NCI-H1417 treated with DMSO at 0.1 percent for 48 hours (cell line): ENCODE measurements at places on chromosomes 16 and 17.

GRCh38 chr17:50051082-50051576 lies 4.8 kb upstream of the ITGA3 start:
- no peak for DNase-seq

- no peak for DNase-seq
Measured at GRCh38 chr17:63682441-63682840, 17.5 kb downstream of the LIMD2 start.

DNA sequence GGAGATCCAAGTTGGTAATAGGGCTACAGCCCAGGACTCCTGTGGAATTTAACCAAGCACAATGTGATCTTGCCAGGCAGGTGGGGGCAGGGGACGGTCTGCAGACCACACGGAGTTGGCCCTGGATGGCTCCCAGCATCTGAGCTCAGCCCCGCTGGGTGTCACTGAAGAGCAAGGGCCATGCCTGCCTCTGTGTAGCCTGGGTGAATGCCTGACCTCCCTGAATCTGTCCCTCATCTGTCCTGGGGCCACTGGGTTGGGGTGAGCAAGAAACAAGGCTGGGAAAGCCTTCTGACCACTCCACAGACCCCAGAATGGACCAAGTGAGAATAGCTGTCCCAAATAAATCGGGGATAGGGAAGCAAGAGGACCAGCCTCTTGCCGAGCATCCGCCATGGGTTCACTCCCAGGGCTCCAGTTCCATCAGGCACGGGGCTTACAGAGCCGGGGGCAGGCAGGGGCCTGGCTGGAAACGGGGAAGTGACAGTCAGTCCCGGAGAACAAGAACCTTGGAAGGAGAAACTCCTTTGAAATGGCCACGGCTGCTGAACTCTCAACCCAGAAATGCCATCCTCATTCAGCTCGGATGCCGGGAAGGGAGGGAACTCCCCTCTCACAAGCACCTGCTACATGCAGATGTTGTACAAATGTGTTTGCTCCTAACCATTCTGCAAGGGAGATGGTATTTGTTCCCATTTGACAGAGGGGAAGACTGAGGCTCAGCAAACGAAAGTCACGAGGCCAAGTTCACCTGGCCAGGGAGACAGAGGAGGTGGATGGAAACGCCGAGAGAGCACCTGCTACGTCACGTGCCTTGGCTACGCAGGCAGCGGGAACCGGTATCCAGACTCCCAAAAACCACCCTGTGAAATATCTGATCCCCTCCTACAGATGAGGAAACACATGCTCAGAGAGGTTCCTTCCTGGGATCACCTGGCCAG lies 50.0 kb downstream of the RMI2 start:
- no peak for DNase-seq

DNA sequence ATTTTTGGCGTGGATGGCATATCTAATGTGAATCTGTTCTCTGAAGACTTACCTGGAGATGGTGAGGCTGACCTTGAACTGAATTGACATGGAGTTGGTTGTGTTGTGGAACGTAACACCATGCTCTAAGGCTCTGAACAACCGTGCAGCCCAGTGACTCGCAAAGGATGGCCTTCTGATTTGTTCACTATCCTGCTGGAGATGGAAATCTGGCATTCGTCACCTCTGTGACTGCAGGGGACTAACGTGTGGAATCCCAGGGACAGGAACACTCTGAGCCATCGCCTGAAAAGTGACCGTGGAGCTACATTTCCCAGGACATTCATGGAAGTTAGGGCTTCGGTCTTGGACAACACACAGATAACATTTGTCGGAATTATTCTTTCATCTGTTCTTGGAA lies 61.1 kb downstream of the BANP start:
- no peak for DNase-seq

DNA sequence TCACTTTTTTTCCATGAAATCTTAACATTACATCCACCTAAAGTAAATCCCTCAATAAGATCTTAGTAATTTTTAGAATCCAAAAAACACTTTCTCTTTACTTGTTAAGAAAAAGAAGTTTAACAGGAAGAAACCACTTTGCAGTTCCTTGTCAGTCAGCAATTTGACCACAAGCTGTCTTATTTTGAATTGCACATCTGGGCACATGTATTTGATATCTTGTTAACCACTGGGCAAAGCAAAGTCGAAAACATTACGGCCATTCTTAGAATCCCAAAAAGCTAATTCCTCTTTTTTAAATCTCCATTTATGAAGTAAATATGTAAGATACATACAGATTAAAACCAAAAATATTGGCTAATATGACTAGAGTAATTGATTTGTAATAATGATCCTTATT lies 1.1 kb downstream of the ABCA10 start:
- no peak for DNase-seq

DNA sequence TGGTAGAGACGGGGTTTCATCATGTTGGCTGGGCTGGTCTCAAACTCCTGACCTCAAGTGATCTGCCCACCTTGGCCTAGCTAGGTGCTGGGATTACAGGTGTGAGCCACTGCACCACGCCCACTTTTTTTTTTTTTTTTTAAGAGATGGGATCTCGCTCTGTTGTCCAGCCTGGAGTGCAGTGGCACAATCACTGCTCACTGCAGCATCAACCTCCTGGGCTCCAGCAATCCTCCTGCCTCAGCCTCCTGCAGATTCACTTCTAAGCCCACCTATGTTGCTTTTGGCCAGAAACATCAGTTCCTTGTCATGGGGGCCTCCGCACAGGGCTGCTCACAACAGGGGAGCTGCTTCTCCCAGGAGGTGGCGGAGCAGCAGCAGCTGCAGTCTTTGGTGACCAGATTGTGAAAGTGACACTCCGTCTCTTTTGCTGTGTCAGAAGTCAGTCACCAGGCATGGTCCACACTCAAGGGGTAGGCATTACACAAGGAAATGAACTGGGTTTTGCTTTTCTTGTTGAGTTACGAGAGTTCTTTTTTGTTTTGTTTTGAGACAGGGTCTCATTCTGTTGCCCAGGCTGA lies 4.5 kb upstream of the NME4 start:
- no peak for DNase-seq

- no peak for DNase-seq
Measured at GRCh38 chr16:49017501-49017900, 264.1 kb downstream of the CBLN1 start.

DNA sequence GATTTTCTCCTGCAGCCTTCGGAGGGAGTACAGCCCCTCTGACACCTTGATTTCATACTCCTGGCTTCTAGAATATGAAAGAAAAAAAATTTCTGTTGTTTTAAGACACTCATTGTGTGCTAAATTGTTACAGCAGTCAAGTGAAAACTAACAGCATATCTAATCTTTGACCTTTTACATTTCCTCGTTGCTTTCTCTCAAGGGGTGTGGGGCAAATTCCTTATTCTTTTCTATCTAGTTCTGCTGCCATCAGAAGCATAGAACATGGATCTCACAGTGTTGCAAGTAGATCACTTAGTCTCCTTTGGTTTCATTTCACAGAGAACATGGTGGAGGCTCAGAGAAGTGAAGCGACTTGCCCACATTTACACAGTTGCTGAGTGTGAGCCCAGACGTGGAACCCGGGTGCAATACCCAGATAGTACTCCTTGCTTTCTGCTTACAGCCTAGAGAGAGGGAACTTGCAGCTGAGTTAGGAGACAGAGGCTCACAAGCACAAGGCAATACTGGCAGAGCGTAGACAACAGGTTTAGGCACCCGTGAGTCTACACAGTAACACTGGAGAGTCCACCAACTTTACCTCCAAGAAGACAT lies 28.7 kb upstream of the MMD start:
- DNase-seq = no peak

DNA sequence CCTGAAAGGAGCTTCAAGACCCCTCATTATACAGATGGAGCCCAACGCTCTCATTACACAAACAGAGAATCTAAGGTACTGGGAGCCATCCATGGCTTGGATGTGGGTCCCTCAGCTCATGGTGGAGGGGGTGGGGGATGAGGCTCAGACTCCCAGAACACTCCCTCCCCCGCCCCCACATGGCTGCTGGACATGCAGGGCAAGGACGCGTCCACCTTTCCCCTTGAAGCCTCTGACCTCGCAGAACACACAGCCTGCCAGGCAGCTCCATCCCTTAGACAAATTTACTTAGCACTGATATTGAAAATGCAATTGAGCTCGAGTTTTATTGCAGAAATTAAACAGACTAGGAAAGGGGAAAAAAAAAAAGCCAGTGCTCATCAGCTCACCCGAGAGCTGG lies 203.9 kb downstream of the ZNF423 start:
- DNase-seq = no peak
